ENCODE measurements at places on chromosomes 2 and 18.

DNA sequence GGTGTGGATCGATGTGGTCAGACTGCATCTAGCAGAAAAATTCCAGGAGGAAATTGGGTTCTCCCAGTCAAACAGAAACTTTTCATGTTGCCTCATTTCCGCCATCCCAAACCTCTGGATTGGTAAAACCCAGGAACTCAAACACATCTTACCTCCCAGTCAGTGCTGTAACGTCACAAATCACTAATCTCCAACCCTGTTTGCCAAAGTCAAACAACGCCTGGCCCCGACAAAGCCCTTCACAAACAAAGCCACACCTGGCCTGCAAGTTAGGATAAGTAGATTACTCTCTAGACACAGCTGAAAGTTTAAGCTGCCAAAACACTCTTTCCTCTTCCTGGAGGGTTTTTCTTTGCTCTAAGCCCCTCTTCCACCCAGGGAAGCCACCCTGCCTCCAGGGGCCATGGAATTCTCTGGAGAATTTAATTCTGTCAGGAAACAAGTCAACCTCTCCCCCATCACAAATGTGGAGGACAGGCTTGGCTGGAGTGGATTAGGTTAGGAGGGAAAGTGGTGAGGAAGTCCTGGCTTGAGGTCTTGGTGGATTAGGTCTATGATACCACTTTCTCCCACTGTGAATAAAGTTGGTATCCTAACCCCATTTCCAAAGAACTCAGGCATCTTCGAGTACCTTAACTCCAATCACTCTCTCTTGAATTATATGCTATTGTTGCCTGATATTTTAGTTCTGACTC, 86.7 kb downstream of the LYPD6B start:
- DNase-seq: no peak

DNA sequence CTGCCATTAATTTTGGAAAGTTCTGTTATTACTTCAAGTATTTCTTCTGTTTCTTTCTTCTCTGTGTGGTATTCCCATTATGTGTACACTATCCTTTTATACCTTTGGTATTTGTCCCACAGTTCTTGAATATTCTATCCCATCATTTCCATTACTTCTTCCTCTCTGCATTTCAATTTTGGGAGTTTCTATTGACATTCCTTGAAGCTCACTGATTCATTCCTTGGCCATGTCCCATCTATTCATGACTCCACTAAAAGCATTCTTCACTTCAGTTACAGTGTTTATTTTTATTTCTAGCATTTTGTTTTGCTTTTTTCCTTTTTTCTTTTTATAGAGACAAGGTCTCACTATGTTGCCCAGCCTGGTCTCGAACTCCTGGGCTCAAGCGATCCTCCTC, 30.3 kb downstream of the PROC start:
- no peak for DNase-seq

DNA sequence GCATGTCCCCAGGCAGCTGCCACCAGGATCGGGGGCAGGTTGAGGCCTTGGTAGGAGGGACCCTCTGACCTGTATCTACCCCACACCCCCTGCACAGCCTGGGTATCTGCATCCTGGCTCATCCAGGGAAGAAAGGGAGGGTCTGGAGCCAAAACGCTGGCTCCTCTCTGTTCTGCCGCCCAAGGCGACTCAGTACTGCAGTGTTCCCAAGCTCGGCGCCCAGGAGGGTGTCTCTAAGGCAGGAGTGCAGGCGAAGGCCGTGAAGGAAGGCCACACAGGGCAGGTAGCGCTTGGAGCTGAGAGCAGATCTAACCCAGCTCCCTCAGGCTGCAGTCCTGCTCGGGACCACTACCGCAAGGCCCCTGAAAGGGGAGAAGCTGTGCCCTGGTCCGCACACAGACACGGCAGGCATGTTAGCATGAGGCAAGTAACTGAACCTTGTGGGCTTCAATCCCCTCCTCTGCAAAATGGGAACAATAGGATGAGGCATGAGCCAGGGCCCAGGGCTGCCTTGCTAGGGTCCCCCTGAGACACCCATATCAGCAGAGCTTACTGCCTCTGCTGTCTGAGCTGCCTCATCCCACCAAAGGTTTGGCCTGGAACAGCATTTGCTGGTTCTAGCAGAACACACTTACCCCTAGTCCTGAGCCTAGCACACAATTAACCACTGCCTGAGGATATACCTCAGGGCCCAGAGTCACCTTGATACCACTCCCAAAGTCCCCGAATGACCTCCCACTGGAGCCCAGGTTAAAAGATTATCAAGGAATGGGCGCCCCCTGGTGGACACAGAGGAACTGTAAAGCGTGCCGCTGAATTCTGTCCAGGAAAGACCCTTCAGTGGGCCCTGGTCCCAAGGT, 6.5 kb downstream of the PTMA start:
- peak; percentile 53 for DNase-seq

DNA sequence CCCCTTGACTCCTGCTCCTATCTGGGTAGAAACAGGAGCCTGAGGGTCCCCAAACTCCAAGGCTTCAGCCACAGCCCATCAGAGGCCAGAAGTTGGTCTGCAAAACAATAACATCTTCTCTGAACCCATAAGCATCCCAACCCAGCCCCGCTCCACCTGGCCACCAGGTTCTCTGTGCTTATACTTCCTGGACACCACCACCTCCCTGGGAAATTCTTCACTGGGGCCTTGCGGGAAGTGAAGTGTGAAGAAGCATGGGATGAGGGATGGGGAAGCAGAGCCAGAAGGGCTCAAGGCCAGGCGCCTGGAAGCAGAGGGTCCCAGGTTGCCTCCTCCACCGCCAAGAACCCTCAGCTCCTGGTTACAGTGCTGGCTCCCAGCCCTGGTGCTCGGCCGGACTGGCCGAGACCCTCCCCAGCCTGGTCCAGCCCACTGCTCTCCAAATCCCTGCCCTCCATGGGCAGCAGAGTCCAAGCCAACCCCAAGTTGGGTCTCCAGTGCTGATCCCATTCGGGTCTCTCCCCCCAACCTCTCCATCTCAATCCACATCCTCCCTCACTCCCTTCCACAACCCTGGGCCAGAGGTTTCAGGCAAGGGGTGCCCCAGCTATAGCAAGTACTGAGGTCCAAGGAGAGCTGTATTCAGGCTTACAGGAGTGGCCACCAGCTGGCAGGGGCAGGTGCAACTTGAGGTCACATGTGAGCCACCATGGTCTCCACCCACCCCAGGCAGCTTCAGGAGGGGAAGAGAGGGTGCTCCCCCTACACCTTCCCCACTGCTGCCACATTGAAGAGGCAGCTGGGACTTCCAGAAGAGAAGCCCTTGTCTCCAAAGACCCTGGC, 60.7 kb downstream of the TNS1 start:
- no peak for DNase-seq

- DNase-seq: no peak
Measured at GRCh38 chr2:83665894-83666293, 793.2 kb downstream of the SUCLG1 start.

GRCh38 chr18:210733-211132, 52.4 kb downstream of the USP14 start:
- no peak for DNase-seq

DNA sequence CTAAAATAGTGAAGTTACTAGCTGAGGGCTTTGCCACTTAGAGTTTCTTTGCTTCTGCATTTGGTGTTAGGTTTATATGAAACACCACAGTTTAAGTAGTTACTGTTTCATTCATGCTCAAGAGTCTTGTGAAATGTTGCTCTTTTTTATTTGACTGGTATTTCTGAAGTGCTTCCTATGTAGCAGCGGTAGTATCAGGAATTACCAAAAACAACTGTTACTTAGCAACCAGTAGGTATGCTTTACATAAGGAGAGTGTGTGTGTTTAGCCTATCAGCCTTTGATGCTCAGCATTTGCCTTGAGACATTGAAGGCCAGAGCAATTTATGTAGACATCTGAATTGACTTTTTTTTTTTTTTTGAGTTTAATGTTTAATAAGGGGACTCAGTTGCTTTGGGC, 3.6 kb downstream of the DIS3L2 start:
- DNase-seq: no peak

GRCh38 chr2:106869512-106870275, 16.3 kb downstream of the ST6GAL2 start:
- DNase-seq: no peak

DNA sequence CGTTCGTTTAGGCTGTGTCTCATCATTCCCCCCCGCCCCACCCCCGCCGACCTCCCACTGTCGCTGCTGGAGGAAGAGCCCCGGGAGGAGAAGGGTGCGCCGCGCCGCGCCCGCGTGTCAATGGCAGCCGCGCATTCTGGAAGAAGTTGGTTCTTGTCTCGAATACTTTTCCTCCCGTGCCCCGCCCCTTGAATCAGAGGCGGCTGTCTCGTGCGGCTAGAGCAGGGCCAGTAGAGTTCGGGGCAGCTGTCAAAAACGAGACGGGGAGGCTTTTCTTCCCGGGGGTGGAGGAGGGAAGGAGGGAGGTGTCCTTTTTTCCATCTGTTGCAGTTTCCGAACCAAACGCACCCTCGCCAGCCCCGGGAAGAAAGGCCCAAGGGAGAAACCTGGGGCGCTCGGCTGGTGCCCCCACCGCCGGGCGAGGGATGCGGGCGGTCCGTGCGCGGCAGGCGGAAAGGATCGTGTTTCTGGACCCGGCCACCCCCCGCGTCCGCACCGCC, 410 bp upstream of the TGIF1 start:
- DNase-seq: no peak

DNA sequence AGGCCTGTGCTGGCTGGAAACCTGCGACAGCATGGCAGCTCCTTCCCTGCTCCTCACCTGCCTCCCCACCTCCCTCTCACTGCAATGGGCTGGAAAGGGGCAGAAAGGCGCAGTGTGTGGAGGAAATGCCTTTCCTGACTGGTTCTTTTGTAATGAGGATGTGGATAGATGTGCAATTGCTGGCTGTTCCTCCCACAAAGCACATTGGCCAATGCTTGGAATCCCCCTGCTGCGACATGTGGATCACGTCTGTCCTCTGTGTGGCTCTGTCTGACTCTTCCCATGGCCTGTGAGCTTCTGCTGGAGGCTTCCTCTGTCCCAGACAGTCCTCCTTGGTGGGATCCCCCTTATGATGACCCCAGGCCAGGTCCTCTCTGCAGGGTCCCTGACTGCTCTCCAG, 172.5 kb downstream of the NCK2 start:
- DNase-seq: peak; percentile 37

DNA sequence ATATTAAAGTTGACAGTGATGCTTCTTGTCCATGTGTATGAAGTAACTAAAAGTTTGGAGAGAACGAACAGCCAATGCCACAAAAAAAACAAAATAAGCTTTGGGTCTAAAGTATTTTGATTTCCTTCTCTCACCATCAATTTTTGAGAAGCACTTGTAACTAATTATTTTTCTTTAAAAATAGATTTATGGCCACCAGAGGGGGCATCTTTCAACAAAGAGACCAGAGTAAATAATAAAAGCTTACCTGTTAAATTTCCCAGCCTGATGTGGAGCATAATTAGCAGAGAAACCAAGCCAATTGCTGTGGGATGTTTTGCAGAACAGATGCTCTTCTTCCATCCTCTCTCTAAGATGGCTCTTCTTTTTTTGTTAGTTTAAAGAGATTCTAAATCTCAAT, 29.0 kb downstream of the LINC00305 start:
- DNase-seq: peak; percentile 12

DNA sequence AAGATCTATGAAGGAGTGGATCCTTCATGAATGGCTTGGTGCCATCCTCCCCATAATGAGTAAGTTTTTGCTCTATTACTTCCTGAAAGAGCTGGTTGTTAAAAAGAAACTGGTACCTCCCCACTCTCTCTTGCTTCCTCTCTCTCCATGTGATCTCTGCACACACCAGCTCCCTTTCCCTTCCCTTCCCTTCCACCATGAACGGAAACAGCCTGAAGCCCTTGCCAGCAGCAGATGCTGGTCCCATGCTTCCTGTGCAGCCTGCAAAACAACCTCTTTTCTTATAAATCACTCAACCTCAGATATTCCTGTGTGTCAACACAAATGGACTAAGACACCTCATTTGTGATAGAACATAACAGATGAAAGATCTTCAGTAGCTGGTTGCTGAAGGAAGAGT, 303.5 kb upstream of the ACVR2A start:
- DNase-seq: peak; percentile 66

DNA sequence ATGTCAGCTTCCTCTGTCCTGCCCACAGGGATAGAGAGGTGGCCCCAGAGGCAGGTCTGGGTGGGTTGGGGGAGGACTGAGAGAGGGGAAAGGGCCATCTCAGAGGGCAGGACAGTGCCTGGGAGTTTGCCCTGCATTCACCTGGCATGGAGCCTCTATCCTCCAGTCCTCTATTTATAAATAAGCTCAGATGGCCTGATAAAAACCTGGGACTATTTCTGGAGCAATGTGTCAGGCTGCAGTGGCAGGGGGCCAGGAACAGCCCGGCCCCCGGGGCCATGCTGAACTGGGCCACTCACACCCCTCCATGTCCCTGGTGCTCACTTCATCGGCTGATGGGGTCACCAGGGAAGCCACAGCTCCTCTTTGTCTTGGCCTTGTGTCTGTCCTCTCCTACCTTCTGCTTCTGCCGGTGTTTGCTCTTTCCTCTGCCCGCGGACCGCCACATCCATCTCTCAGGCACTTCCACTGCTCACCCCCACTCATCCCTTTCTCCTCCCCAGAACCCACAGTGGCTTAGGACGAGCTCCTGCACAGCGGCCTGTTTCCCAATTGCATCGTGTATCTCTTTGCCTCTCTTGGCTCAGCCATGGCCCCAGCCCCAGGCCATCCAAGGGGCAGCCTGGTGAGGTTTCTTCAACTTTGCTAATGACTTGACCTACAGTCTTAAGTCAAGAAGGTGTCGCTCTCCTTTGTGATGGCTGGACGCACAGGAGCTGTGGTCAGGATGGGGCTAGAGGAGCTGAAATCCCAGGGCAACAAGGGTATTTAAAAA, 38.8 kb downstream of the SCTR start:
- DNase-seq: no peak

DNA sequence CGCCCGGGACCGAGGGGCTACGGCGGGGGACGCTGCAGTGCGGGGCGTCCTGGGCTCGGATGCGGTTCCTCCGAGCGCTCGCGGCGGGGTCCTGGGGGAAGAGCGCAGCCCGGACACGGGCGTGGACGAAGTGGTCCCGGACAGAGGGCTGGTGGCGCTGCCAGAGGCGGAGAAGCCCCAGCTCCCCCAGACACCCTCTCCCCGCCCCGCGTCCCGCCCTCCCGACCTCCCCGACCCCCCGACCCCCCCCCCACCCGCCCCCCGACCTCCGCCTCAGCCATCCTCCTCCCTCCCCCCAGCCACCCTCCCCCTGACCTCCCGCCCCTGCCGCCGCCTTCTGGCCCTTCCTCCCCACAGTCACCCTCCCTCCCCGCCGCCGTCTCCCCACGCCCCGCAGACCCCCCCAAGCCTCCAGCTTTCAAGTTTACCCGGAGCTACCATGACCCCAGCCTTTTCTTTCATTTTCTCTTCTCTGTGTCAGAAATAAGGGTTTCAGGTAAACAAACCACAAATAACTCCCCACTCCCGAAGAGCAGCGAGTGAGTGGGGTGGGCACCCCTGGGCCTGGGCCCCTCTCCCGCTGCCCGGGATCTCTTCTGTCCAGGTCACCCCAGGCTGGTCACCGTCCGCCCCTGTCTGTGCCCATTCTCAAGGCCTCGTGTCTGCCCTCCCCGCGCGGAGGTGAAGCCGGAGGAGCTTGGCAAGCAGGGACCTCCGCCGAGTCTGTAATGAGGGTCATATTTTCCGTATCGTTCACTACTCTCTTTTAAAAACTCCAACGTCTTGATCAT, 5.1 kb downstream of the NFATC1 start:
- DNase-seq: no peak

GRCh38 chr2:141610564-141611175, 520.1 kb downstream of the LRP1B start:
- no peak for DNase-seq

- no peak for DNase-seq
Measured at GRCh38 chr2:173647681-173648311, 293.1 kb downstream of the CDCA7 start.

GRCh38 chr18:76450452-76451395, 44.3 kb downstream of the ZNF516 start:
- peak; percentile 72 for DNase-seq
